ENCODE measurements at places on chromosomes 4 and X.

DNA sequence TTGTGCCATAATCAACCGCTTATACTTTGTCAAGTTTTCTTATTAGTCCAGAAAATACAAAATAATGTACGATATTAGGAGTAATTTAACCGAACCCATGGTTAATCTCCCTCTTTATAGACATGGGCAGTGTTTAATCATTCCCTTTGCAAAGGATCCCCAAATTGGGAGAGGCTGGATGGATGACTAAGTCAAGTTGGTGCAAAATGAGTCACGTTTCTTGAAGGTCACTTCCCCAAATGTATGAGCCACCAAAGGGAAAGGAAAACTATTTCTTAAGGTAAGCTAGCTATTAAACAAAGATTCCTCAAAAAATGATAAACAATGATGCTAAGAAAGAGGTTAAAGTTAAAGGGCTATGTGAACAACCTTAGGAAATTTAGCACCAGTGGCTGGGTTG, 17.5 kb downstream of the MAML3 start:
- peak; percentile 49 for DNase-seq

DNA sequence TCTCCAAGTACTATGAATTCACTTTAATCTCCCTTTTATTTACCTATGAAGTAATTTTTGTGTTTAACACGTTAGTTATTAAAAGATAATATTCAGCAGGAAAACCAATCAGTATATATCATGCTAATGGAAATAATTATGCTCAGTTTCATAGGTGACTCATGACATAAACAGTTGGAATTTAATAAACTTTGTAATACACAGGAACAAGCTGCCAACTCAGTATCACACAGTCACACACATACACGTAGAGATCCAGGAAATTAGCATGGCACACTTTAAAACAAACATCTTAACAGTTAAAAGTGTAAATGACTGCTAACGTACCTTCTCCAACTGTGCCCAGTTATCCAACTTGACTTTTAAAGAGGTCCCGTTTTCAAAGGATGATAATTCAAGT, 2.3 kb downstream of the SPATA4 start:
- peak; percentile 64 for DNase-seq

DNA sequence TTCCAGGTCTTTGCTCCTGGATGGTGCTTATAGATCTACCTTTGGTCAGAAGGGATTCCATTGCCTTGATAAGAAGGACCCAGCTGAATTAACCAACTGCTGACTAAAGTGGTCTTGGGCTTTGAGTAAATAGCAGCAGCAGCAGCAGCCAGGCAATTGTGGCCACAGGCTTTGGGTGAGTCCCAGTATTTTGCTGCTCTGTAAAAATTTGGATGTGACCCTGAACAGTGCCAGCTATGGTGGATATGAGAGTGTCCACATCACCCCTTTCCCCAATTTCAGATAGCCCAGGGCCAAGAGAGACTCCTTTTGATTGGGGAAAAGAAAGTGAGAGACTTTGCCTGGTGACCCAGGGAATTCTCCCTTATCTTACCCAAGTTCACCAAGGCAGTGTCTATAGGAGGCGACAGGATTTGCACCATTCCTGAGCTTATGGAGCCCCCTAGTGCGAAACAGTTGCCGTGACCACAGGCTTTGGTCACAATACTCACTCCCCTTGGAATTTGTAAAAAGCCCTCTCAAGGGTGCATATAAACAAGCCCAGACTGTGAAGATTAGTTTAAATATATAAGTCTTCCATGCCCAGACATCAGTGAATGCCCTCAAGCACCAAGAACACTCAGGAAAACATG, 518.0 kb downstream of the TMA16 start:
- no peak for DNase-seq

DNA sequence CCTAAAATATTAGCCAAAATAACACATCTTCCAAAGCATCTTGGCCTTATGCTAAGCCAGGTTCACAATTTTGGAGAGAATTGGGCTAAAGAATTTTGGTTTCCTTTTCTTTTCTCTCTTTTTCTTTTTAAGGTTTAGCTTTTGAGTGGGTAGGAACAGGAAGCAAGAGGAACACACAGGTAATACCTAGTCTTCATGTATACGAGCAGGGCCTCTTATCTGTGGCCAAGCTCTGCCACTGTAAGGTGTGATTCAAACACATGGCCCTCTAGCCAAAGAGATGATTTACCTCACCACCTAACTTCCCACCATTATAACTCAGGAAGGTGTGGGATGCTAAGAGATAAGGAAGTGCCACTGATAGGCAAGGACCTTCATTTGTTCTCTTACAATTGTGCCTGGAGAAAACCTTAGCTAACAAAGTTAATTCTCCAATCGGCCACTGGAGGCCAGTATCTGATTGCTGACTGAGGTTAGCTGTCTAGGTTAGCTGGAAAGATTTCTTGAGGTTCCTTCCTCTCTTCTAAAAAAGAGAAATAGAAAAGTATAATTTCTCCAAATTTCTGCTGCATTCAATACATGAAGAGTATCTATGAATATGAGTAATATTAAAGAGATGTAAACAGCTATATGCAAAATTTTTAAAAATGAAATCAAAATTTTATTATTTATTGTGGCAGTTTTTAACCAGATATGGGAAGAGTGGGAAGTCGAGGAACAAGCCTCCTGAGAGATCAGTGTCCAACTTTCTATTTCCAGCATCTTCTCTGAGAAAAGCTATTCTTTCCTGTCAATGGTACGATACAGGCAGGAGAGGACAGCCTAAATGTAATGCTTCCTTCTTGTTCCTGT, 30.1 kb upstream of the BBS7 start:
- DNase-seq, result peak; percentile 54

DNA sequence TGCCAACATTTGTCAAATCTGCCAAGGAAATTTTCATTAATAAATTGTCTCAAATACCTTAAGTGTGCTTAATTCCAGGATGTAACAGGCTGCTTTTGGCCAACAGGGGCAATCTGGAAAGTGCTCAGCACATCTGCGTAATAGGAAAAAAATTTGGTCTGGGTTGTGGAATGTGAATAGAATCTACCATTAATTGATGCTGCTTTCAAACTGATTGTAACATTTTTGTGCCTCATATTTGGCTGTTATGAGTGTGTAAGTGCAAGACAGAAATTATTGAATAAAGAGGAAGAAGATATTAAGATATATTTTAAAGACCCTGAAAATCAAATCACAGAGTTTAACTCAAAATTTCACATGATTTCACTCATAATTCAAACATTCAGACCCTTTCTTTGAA, 41.1 kb downstream of the REELD1 start:
- DNase-seq, result peak; percentile 81

DNA sequence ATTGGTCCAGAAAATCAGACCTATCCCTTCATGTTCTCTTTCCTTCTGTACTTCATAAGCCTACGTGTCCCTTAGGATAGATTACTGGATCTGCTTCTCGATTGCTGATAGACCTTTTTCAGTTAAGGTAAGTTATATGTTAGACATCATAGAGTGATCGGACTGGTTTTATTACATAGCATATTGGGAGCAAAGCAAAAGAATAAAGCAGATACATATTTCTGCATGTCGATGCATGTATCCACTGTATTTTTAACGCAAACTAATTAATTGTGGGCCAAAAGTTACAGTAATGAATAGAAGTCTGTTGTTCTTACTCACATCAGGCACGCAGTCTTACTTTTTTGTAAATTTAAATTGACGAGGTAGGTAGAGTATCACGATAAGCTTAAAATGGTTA, 106.4 kb downstream of the SLIT2 start:
- no peak for DNase-seq

GRCh38 chrX:141258080-141258479, 15.8 kb upstream of the SPANXC start:
- DNase-seq, result no peak

DNA sequence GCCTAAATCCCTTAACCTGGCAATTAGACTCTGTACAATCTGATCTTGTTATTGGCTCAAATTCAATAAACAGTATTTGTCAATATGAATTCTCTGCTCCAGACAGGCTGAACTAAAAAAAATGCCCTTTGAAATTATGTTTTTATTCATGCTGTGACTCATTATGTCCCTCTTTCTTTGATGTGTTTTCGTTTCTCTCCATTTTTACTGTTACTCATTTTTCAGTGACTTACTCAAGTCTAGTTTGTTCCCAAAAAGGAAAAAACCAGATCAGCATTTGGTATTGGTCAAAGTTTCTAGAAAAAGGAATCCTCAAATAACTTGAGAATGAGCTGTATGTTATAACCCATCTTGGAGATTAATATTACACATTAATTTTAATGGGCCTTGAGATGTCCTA, 40.4 kb downstream of the UNC5C start:
- DNase-seq, result peak; percentile 68

GRCh38 chr4:128825226-128825625, 15.7 kb downstream of the JADE1 start:
- peak; percentile 16 for DNase-seq

DNA sequence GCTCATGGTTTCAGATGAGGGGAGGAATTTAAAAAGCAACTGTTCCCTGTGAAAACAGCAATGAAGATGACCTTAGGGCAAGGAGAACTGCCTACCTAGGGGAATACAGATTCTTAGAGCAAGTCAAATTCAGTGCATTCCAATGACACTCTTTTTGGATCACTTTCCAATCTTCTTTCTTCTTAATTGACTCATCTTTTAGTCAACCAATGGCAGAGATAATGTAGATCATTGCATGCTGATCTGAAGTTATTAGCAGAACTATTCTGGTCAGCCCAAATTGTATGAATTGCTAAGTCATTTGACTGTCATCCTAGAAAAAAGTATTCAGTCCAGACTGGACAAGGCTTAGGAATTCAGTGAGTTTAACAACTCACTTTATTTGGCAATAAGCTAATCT, 12.6 kb upstream of the NR3C2 start:
- DNase-seq, result peak; percentile 35
